ENCODE measurements at places on chromosomes 5 and 9. TPM values are rescaled to one million over a fixed set of nuclear protein-coding genes. Genes with fewer than 3 reads are reported as not detected.

- peak; percentile 45 for DNase-seq
Measured at GRCh38 chr5:180688330-180689070, 39.1 kb upstream of the FLT4 start.

Gene RIGI
- 5.4 TPM for total RNA-seq

Gene STRBP
- total RNA-seq: 40.7 TPM

- no peak for DNase-seq
Measured at GRCh38 chr9:36018891-36019720, 17.6 kb upstream of the RECK start.

- DNase-seq: no peak
Measured at GRCh38 chr9:115015018-115015635, 84.7 kb upstream of the TNFSF8 start.

Gene LRRC19
- total RNA-seq: not detected
